ENCODE measurements at places on chromosomes 4 and X.

DNA sequence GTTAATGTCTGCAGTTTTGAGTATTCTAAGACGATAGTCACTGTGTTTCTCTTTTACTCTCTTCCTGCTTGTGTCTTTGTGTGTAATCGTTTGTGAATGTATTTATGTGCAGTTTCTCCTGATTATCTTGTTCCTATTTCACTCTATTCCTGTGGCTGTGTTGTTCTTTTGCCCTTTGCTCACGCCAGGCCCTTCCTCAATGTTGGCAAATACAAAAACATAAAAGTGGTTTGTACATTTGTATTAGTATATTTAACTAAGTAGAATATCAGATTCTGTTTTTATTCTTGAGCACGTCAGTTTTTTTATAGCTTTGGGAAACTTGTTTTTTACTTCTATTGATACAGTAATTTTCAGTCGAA, 107.6 kb upstream of the BMPR1B start:
- DNase-seq, result no peak

- no peak for DNase-seq
Measured at GRCh38 chr4:80216100-80216761, 18.9 kb downstream of the PRDM8 start.

DNA sequence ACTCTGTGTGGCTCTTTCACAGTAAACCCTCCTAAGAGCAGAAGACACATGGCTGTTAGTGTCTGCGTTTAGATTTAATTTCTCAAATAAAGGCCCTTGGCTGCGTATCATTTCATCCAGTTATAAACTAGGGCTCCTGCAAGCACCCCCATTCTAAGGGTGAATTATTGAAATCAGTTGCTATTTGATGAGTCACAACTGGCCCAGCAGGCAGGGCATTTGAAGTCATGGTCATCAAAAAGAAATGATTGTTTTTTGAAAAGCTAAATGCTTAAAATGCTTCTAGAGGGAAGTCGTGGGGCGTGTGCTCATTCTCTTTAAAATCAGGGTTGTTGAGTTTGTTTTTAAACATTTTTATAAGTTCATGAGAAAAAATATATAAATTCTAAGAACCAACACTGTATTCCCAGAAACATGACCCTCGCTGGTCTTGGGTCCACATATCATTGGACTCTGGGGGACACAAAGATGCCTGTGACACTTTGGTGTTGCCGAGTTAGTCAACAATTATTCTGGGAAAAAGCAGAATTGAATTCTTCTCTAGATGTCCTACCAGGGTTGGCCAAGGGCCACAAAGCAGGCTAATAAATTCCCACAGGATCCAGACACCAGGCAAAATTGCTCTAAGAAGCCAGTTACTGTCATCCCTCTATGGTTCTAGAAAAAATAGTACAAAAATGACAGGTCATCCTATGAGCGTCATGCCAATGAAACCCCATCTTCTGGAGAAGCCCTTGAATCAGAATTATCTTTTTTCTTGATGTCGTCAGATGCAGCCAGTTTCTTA, 99.5 kb upstream of the MYOZ2 start:
- DNase-seq, result peak; percentile 53

DNA sequence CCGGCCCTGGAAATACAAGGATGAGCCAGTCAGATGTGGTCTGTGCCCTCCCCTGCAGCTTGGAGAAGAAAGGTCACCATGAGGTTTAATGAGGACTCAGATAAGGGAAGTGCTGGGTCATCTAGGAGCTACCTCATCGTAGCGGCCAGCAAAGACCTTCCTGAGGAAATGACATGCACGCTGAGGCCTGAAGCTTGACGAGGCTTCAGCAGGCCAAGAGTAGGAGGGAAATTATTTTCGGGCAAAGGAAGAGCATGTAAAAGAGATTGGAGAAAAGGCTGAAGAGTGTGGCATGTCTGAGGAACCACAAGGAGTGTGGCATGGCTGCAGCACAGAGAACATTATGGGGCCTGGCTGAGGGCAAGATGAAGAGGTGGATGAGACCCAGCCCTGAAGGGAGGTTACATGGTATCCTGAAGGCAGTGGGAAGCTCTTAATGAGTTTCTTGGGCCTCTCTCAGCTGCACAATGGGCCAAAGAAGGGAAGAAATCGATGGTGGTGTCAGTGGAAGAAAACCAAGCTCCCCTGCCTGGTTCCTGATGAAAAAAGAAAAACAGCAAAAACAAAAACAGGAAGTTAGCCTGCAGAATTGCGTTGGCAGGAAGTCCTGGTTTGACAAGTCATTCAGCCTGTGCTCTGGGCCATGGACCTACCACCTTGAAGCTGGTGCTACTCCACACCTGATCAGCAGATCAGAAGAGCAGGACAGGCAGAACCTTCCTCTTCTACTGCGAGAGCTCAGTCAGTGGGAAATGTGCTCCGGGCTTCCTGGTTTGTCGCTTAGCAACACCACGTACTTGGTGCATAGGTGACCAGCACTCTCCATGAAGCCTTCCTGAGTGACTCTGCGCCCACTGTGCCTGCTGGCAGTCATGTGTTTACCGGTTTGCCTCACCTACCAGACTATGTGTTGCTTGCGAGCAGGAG, 134.5 kb upstream of the KLF3 start:
- no peak for DNase-seq

DNA sequence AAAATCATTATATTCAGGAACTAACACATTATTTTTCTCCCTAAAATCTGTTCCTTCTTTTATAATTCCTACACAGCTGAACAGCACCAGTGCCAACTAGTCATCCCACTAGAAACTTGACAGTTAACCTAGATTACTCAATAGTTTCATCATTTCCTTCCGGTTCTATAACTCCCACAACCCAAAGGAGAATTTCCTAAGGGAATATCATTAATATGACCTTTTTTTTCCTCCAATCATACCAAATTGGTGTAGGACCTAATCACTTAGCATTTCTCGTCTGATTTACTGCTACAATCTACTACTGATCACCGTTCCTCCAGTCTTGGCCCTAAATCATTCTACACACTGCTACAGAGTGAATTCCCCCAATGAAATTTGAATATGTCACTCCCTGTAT, 45.9 kb downstream of the WDFY3 start:
- peak; percentile 79 for DNase-seq

DNA sequence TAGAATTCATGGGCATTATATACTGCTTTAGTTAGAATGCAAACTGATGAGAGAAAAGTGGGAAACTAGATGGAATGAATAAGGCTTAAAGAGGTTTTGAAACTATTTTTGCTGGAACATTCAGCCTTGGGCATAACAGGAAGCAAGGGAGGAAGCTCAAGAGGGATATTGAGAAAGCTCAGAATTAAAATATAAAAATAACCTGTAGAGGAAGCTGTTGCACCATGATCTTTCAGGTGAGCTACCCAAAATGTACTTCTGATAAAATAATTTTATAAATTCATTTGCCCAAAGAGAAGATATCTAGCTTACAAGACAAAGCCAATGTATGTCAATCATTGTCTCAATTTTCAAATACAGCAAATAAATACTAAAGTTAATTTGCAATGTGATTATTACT, 11.3 kb downstream of the GC start:
- no peak for DNase-seq

- no peak for DNase-seq
Measured at GRCh38 chr4:187663076-187663475, 332.5 kb upstream of the ZFP42 start.

- DNase-seq, result no peak
Measured at GRCh38 chr4:75107755-75108612, 175.1 kb downstream of the PARM1 start.

DNA sequence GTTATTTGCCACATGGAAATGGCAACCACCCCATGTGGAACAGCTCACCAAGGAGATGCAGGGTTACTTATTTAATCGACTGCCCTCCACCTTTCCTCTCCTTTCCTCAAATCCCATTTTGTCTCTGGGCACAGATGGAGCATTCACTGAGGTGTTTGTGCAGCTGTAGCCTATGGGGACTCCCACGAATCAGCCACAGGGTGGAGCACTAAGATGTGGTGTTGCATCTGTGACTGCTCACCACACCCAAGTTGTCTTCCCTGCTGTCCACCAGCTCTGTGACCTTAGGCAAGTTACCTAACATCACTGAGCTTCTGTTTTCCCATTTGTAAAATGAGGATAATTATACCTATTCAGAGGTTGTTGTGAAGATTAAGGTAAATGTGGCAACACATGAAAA, 252.4 kb upstream of the CPEB2 start:
- DNase-seq, result peak; percentile 12

- no peak for DNase-seq
Measured at GRCh38 chr4:92101737-92102172, 202.0 kb upstream of the GRID2 start.

GRCh38 chrX:12269484-12269883, 131.2 kb downstream of the FRMPD4 start:
- peak; percentile 27 for DNase-seq

GRCh38 chr4:23631255-23631950, 258.4 kb downstream of the PPARGC1A start:
- DNase-seq, result no peak

GRCh38 chr4:7738458-7739076, 201.1 kb downstream of the AFAP1 start:
- no peak for DNase-seq

DNA sequence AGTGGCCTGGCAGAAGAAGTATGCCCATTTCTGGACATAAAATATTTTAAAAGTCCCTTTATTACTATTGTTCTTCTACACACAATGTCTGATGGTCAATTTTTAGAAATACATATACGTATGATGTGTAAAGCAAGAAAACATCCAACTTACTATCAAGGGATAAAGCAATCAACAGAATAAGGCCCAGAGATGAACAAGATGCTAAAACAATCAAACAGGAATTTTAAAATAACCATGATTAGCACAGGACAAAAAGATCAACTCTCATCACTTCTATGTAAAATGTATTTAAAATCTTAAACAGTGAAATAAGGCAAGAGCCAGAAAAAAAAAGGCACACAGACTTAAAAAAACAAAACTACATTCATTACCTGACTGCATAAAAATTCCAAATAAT, 60.9 kb downstream of the MTNR1A start:
- DNase-seq, result no peak

DNA sequence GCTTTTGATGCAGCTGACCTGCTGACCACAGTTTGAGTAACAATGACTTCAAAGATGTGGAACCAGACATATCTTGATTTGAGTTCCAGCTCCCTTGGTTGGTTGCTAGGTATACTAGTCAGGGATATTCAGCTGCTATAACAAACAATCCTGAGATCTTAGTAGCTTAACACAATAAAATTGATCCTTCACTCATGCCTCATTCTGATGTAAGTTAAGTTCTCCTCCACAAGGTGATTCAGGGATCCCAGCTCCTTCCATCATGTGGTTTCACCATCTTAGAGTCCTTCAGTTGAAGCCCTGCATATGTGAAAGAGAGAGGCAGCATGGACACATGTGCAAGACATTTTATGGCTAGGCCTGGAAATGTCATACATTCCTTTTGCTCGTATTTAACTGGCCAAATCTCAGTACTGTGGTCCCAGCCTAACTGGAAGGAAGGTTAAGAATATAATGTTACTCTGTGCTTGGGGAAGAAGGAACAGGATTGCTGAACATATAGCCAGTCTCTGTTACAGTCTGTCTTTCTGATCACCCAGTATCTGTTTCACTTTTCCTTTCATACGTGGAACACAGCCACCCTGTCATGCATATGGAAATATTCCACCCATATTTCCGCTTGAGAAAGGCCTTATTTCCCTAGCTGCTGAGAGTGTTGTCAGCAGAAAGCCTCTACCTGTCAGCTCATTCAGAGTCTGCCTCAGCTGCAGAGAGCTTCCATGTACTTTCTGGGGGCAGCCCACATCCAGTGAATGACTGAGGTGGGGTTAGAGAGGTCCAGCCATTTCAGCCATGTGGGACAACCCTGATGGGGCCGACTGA, 7.1 kb downstream of the SMIM9 start:
- DNase-seq, result peak; percentile 5

DNA sequence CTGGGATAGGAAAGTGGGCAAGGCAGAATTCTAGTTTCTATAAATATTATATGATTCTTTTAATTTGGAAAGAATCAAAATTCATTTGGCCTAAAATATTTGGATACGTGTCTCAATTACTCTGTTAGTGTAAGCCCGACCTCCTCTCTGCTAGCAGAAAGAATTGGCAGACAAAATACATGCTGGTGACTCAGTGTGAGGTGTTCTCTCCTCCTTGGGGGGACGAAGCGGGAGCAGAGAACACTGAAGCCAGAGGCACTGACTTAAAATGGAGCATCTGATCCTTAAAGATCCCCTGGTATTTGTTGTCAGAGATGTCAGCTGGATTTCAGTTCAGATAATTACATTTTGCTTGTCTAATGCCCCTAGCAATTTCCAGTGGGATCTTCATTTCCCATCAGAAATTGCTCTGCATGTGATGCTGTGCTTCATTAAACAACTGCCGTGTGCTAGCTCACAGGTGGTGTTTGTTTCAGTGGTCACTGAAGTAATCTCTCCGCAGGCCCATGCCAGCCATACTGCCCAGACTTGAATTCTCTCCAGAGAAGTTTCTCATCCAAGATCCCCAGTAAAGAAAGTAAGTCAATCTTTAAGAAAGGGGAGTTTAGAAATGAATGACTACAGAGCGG, 188.7 kb upstream of the TLL1 start:
- DNase-seq, result peak; percentile 1

GRCh38 chrX:115563633-115564162, 2.7 kb downstream of the PLS3 start:
- no peak for DNase-seq

DNA sequence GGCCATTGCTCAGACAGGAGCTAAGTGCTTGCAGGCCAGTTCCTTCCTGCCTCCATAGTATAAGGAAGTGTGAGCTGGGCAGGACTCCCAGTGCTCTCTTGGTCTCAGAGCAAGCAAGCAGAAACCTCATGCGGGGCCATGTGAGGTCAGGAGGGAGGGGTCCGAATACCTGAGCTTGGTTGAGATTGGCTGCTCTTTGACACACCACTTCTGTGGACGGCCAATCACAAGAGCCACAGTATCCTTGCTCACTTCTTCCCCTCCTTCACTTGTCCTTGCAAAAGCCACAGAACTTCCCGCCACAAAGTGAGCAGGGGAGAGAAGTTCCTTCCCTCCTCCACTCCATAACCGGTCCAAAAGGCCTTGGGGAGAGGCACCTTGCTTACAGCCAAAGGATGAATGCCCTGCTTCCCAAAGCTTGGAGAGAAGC, 56.7 kb downstream of the PRPS1 start:
- no peak for DNase-seq

DNA sequence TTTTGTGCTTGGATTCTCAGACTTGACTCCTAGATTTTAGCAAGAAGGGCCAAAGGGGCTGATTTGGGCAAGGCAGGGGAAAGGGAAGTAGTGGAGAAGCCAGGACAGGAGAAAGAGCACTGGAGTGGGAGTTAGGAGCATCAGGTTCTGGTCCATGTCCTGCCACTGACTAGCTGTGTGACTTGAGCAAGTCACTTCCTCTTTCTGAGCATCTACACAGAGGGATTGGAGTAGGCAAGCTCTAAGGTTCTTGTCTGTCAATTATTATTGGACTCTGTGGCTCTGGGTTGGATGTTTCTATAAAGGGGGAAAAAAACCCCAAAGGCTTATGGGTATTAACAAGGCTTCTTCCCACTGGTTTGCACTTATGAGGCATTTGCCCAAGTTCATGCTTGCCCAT, 24.4 kb downstream of the PLAC1 start:
- DNase-seq, result no peak

DNA sequence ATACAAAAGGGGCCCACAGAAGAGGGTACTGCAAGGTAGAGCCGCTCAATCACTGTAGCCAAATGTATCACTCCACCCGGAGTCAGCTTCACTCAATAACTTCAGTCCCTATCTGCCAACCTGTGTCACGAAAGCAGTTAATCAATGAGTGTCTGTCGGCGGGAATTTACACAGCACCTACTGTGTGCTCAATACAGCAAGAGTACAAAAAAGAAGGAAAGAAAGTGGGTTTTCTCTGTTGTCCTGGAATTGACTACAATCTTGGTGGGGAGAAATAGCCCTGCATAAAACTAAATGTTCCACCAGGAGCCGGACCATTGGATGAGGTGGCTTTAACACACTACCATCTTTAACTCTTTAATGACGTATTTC, 780 bp upstream of the NKRF start:
- no peak for DNase-seq
